Left lung (tissue), 14 donors: ENCODE measurements at places on chromosomes 2 and 18. TPM values are rescaled to one million over a fixed set of nuclear protein-coding genes. Genes with fewer than 3 reads are reported as not detected.

- no peak overlapping the region for H3K4me3 ChIP-seq
- H3K27me3 ChIP-seq = no peaks in the 10 kb centered on the region
- peaks cover 8% of the 10 kb centered on the region for H3K4me1 ChIP-seq
- H3K36me3 ChIP-seq = no peaks in the 10 kb centered on the region
- no peak overlapping the region for H3K27ac ChIP-seq
Observed at GRCh38 chr2:46518861-46519260, 39.5 kb downstream of the TMEM247 start.

DNA sequence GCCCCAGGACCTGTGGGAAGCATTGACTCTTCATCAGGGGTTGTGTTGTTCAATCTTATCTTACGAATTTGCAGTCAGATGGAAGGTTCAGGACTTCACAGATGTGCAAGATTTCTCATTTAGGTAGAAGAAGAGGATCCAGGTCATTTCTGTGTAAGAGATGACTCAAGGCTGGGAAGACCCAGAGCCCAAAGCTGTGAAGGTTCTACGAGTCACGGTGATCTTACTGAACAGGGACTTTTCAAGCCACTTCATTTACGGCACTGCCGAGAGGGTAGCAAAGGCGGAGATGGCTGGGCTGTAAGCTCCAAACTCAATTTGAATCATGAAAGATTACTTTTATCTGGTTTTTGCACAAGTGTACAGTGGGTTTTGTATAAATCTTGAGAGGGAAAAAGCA, 228.0 kb upstream of the MEX3C start:
- H3K27me3 ChIP-seq = no peaks in the 10 kb centered on the region
- no peak for DNase-seq
- no peak overlapping the region for H3K4me3 ChIP-seq
- H3K36me3 ChIP-seq = no peaks in the 10 kb centered on the region
- no peaks in the 10 kb centered on the region for H3K4me1 ChIP-seq

DNA sequence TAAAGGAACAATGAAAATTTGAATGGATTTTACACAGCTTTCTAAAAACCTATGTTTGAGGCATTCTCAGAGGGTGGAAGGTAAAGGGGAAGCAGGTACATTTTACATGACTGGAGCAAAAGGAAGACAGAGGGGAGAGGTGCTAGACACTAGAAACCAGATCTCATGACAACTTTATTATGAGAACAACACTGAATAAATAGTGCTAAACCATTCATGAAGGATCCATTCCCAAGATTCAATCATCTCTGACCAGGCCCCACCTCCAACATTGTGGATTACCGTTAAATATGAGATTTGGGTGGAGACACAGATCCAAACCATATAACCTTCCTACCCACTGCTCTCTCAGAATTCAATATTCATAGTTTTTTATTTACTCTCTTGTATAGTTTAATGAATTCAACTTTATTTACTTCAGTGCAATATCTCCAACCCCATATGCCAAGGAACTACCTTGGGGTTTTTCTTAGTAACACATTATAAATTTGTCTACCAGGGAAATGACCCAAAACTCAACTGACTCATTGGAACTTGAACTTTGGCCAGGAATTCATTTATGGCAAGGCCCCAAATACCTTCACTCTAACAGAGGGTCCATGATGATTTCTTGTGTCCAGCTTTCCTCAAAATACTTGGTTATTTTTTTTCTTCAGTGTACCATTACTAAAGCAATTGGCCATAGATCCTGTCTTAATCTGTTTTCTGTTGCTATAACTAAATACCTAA, 317.8 kb downstream of the GULP1 start:
- no peaks in the 10 kb centered on the region for H3K36me3 ChIP-seq
- no peak overlapping the region for H3K27ac ChIP-seq
- H3K4me1 ChIP-seq = no peaks in the 10 kb centered on the region
- H3K27me3 ChIP-seq = no peaks in the 10 kb centered on the region

GRCh38 chr2:20326163-20326780, 24.4 kb downstream of the PUM2 start:
- peaks cover 9% of the 10 kb centered on the region for H3K4me1 ChIP-seq
- no peaks in the 10 kb centered on the region for H3K36me3 ChIP-seq
- no peak for DNase-seq
- no peak overlapping the region for H3K27ac ChIP-seq
- no peak overlapping the region for H3K4me3 ChIP-seq

DNA sequence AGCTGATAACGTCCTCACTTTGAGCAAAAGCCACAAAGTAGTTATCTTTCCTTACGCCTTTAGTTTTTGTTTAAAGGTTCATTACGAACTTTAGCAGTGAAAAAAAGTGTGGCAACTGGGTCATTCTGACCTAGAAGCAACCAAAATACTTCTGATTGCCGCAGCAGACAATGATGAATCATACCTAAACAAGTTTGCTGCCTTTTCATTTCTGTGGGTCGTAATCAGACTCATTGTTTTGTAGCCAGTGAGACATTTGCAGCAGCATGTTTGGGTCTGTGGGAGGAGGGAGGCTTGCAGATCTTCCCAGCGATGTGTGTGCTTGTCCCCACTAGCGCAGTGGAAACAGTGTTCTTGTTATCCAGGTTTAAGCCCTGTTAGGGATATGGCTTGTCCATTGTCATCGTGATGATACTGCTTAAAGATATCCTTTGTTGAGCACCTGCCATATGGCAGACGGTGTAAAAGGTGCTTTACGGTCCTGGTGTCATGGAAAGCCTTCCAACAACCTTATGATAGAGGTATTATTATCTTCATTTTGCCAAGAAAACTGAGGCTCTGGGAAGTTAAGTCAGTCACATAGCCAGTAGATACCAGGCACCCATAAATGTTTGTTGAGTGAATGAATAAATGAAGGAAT, 1.3 kb upstream of the GREB1 start:
- no peak for DNase-seq
- H3K36me3 ChIP-seq = no peaks in the 10 kb centered on the region
- H3K27me3 ChIP-seq = peaks cover 44% of the 10 kb centered on the region
- H3K4me1 ChIP-seq = no peaks in the 10 kb centered on the region
- H3K4me3 ChIP-seq = no peak overlapping the region
- no peak overlapping the region for H3K27ac ChIP-seq

DNA sequence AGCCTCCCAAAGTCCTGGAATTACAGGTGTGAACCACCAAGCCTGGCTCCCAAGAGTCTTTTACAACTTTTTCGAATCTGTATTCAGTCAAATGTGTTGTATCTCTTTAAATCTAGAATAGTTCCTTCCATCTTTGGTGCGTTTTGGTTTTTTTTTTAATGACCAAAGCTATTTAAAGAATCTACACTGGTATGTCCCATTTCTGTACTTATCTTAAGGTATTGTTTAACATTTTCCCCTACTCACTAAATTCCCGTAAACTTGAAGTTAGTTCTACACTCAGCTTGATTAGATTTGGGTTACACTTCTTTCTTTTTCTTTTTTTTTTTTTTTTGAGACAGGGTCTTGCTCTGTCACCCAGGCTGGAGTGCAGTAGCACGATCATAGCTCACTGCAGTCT, 63.8 kb downstream of the TMEM237 start:
- H3K36me3 ChIP-seq = no peaks in the 10 kb centered on the region
- no peak overlapping the region for H3K27ac ChIP-seq
- DNase-seq = no peak

DNA sequence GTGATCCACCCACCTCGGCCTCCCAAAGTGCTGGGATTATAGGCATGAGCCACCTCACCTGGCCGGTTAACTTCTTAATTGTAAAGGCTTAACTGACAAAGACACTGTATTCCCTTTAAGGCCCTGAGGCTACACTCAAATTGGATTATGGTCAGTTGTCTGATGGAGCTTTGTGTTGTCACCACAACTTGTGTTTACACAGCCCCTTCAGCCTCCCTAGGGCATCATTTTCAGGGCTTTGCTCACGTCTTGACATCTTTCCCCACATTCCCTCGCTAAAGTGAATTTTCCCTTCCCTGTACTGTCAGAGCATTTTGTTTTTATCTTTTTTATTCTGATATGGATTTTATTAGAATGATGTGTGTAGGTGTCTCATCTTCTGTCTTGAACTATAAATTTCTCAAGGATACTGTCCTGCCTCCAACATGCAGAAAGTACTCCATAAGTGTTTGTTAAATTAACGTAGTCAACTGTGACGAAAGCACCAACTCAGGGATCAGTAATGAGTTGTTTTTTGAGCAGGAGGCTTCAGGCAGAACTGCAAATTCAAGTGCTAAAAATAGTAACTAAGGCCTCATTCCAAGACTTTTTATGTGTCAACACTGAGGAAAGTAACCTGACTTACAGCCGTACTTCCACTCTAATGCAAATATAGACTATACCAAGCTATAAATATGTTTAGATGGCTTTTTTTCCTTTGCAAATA, 77.1 kb upstream of the NARS1 start:
- H3K27me3 ChIP-seq = no peaks in the 10 kb centered on the region
- no peak for DNase-seq
- no peak overlapping the region for H3K4me3 ChIP-seq
- H3K36me3 ChIP-seq = no peaks in the 10 kb centered on the region

NAGK gene
- polyA plus RNA-seq = 109 TPM

IL18RAP gene
- 0.99 TPM for polyA plus RNA-seq

TGOLN2 gene
- 92.3 TPM for polyA plus RNA-seq

DHX57 gene
- 42.0 TPM for polyA plus RNA-seq

SLC9A4 gene
- 0.08 TPM for polyA plus RNA-seq
